ENCODE measurements at places on chromosomes 5 and 9.
A peak's percentile ranks its signal among the peaks of the same experiment; 100 is the strongest.

GRCh38 chr5:158854260-158854783 lies 245.4 kb downstream of the EBF1 start:
- DNase-seq: no peak

GRCh38 chr9:88807426-88807825 lies 183.8 kb upstream of the S1PR3 start:
- no peak for DNase-seq

DNA sequence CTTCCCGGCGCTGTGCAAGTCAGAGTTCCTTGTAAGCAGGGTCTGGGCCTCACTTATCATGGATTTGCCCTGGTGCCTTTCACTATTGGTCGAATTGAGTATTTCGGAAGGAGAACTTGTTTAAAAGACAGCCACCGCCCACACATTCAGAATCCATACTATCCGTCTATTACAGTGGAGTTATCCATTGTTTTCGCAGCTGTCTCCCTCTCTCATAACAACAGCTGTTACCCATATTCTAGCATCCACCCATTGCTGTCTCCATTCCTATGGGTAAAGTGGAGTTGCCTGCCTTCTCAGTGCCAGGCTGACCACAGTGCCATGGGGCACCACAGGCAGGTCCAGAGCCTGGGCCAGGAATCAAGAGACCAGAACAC lies 20.2 kb downstream of the FAXDC2 start:
- DNase-seq: no peak

DNA sequence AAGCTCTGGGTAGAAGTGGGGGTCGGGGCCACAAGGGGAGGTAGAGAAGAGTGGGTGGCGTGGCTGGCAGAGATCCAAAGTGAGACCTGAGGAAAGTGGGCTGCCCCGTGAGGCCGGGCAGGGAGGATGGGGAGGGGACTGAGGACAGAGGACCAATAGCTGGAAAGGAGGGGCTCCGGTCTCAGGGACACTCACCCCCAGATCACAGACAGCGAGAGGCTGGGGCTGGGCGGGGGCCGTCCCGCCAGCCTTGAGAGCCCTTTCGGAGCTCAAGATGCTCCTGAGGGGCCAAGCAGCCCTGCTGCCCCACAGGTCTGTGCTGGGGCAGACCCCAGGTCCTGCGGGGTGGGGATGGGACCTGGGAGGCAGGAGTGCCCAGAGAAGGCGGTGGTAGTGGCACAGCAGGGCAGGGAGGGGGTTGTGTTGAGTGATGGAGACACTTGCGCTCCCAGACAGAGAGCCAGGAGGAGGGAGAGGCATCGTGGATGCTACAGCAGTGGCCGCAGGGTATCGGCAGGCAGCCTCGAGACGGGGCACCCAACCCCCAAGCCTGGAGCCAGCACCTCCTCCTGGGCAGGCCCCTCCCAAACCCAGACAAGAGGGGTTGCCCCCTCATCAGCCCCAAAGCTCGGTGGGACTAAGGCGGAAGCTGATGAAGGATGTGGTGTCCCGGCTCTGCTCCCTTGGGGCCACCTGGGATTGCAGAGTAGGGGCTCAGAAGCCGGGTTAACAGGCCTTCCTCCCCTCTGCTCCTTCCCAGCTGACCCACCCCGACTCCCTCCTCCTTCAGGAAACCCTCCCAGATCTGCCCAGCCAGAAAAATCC lies 3.4 kb downstream of the SARDH start:
- DNase-seq: no peak

- no peak for DNase-seq
Observed at GRCh38 chr9:105291422-105291859, 47.0 kb downstream of the SLC44A1 start.

DNA sequence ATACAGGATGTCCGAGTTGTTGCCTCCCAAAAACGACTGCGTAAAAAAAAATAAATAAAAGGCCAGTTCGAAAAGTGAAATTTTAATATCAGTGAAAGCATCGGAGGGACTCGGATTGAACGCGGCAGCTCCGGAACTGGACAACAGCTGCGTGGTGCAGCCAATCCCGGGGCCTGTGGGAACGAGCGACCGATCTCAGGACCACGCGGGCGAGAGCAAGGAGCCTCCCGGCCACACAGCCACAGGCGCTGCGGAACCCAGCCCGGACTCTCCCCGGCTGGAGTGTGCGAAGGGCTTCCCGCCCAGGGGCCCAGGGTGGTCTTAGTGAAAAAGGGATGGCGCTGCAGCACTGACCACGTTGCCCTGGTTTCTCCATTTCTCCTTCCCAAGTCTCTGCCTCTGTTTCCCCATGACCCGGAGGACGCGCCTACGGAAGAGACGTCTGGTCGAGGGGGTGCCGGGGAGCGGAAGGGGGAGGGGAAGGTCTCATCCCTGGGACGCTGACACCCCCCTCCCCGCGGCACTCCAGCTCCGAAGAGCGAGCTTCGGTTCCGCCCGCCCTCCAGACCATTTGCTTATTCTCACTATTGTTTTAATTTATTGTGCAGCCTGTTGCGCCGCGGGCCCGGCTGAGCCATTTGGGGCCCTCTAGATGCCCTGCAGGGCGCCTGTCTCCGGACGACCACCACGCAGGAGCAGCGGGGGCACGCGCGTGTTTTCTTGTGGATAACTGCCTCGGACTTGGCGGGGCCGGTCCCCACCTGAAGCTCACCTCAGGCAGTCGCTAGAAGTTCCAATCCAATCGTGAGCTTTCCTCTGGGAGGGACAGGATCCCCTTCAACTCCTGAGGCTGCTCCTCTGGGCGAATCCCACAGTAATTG lies 303.0 kb downstream of the PARP8 start:
- no peak for DNase-seq

GRCh38 chr9:68871236-68871635 lies 142.7 kb downstream of the PRKACG start:
- no peak for DNase-seq

GRCh38 chr5:128796506-128796905 lies 168.8 kb upstream of the SLC27A6 start:
- DNase-seq: no peak

DNA sequence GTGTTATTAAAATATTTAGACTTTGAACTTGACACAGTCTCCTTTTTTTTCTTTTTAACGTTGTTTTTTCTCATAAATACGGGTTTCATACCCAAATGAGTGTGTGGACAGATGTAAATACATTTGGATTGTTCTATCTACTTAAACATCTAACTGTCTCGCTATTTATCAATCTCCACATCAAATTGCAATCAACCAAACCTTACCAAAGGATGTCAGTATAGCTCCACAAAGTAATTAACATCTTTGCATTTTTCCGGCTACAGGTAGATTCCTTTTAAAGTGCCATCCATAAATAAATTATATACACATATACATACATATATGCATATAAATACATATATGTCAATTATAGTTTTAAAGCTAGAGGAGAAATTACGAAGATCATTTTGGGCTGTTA lies 705 bp upstream of the CDH10 start:
- no peak for DNase-seq

GRCh38 chr5:50711280-50711679 lies 44.8 kb downstream of the PARP8 start:
- DNase-seq: peak; percentile 37

GRCh38 chr5:17737092-17737491 lies 102.8 kb downstream of the TAF11L14 start:
- no peak for DNase-seq

DNA sequence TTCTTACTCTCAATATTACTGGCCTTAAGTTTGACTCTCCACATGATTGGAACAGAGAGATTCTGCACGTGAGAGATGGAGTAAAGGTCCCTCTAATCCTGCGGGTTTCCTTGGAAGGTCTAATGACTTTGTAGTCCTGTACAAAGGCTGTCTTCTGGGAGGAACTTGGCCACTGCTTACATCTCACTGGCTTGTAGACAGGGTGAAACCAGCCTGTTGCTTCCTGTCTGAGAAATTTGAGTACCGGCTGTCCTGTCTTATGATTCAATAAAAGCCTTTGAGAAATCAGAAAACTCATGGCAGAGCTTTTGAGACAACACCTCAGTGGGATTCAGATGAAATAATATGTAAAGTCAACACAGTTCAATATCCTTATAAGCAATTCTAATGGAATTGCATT lies 43.0 kb downstream of the IL31RA start:
- no peak for DNase-seq

DNA sequence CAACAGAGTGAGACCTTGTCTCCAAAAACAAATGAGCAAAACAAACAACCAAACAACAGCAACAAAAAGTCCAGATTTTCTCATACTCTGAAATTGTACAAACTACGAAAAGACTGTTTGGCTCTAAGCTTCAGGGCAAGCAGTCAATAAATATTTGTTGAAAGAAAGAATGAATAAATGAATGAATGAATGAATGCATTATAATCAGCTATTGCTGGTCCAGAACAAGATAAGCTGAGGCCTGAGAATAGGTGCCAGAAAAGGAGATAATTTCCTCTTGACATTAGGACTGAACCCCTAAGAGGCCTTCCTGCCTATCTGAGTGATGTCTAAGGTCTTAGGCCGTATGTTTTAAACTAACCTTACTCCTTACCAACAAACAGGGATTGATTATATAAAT lies 99.2 kb upstream of the IL6ST start:
- DNase-seq: no peak

DNA sequence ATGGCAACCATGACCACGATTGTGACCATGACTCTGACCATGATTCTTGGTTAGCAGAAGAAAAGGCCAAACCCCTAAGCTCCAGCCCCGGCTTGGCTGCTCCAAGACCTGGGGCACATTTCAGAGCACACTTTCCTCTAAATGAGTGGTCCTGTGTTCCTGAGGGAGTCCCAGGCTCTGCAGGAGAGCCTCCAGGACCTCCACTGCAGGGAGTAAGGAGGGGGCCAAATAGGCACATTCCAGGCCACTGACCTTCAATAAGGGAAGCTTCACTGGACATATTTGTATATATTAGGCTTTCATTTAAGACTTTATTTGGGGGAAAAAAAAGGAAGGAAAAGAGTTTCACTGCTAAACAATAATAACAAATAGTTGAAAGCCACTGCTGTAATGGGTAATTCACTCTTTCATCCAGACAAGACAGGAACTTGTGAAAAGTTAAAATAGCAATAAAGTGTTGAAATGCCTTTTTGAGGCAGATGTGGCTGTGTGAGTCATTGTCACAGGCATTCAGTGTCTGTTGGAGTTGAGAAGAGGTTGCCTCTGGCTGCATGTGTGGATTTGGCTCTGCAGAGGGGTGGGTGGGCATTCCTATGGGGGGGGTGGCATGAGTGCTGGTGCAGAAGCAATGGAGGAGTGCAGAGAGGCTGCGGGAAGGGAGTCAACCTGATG lies 63.9 kb upstream of the TGFBR1 start:
- DNase-seq: no peak

- DNase-seq: no peak
Observed at GRCh38 chr9:129998491-129999140, 44.4 kb downstream of the FNBP1 start.

- no peak for DNase-seq
Observed at GRCh38 chr9:4305065-4305985, 5.5 kb upstream of the GLIS3 start.

- no peak for DNase-seq
Observed at GRCh38 chr9:71210326-71210725, 88.9 kb upstream of the TRPM3 start.

GRCh38 chr5:110735556-110735955 lies 3.3 kb upstream of the SLC25A46 start:
- DNase-seq: no peak

DNA sequence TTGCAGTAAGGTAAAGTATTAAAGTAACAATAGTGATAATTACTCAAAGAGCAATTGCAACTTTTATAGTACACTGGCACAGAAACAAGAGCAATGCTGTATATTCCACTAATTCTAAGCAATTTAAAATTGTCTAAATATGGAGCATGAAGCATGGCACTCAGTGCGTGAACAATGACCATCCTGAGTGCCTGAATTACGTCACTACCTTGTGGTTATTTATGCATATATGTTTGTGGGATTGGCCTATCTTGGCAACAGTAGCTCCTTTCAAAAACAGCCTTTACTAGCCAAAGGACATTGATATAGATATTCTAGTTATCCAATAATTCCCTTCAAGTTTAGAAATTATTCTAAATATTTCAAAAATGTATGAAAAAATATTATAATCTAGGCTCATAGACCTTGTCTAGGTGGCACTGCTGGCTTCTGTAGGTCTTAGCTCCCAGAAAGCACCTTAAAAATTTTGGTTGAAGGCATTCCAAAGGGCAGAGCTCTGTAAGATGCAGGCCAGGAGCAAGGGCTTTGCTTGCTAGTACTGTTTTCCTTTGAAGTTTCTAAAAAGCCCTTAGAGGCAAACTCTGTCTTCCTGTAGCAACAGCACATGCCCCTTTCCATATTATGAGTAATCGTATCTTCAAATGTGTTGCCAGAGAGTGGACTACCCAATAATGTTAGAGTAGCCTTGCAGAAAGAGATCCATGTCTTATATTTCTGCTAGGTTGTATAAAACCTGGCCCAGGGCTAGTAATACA lies 719.3 kb downstream of the NR2F1-AS1 start:
- DNase-seq: no peak

- DNase-seq: no peak
Observed at GRCh38 chr5:151926188-151926587, 1.5 kb upstream of the GLRA1 start.

- no peak for DNase-seq
Observed at GRCh38 chr5:113213551-113214425, 221.0 kb downstream of the TSSK1B start.

GRCh38 chr5:54133917-54134316 lies 176.5 kb downstream of the ARL15 start:
- no peak for DNase-seq

GRCh38 chr5:44160369-44160768 lies 228.9 kb downstream of the FGF10 start:
- no peak for DNase-seq

- DNase-seq: no peak
Observed at GRCh38 chr5:16757146-16757545, 140.3 kb upstream of the RETREG1 start.

DNA sequence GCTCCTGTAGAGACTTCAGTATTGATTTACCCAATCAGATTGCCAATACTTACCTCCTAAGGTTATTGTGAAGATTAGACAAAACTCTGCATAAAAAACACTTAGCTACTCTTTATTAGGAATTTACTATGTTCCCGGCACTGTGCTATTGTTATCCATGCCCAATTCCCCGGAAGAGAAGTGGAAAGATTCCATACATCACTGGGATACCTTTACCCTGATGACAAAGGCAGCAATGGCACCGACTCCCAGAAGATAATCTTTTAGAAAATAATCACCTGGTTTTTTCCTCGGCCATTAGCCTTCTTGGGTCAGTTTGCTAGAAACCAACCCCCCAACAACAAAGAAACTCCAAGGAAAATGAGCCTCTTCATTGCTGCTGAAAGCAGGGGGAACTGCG lies 226.0 kb downstream of the SNX18 start:
- no peak for DNase-seq
